ENCODE measurements at places on chromosomes 2 and 18.

- peak; percentile 56 for DNase-seq
Observed at GRCh38 chr2:230441227-230441897, 25.4 kb downstream of the SP100 start.

GRCh38 chr2:140597836-140598235 is 1533.0 kb downstream of the LRP1B start:
- no peak for DNase-seq

DNA sequence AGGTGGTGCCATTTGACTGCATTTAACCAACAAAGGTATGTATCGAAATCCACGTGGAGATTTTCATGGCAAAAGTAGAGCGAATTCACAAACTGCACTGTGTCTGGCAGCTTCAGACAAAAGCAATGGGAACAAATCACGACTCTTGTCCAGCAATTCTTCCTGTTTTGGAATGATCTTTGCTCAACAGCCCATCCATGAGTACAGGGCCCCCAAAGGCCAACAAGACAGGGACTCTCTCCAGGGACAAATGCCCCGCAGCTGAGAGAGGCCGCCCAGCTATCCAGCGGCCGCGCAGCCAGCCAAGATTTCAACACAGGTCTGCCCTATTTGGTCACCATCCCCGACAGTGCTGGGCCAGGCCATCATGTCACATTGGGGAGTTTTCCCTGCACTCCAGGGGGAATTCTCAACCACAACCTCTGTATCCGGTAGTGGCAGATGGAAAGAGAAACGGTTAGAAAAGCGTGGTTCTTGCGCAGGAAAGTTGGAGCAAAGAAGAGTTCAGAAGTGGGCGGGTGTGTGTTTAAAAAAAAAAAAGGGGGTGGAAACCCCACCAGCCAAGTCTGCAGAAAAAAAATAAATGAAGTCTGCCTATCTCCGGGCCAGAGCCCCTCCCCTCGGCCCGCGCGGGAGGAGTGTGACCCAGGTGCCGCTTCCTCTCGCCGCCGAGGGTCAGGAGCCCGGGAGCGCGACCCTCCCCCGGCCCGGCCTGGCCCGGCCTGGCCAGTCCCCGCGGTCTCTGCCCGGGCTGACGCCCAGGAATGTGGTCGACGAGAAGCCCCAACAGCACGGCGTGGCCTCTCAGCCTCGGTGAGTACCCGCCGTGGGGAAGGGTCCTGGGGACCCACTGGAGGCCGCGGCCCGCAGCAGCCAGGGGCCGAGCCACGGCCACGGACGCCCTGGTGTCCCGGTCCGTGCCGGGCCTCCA is at the start of gene GYPC:
GYPC (plus strand) TSS at position 659 of the 931 bp plus-strand sequence; CDS start at position 765, 106 bp downstream.
- DNase-seq = peak; percentile 80

GRCh38 chr18:57209713-57210106 is 62.8 kb downstream of the BOD1L2 start:
- no peak for DNase-seq

GRCh38 chr2:226943862-226944620 is 108.2 kb downstream of the RHBDD1 start:
- no peak for DNase-seq

DNA sequence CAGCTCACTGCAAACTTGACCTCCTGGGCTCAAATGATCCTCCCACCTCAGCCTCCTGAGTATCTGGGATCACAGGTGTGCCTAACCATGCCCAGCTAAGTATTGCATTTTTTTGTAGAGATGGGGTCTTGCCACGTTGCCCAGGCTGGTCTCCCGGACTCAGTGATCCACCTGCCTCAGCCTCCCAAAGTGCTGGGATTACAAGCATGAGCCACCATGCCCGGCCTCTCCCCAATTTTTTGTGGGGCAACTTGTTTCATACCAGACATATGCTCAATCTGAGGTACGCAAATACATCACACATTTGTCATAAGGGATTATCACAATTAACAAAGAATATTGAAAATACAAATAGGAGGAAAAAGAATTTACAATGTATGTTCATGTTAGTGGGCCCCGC is 27.7 kb downstream of the LGALSL start:
- DNase-seq = no peak

DNA sequence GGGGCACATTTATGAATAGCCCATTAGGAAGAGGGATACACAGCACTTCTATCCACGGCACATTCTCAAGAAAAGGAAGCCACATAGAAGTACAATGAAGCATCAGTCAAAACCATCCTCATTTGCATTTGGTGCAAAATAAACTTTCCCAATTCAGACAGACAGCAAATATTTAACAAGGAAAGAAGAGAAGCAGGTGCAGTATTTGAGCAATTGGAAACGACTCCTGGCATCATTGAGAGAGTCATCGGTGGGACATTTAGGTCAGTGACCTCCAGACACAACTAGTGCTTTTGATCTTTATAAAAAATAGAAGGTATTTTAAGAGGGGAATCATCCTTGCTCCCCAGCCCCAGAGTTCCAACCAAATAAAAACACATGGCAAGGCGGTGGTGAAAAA is 118.0 kb downstream of the MREG start:
- no peak for DNase-seq

- peak; percentile 10 for DNase-seq
Observed at GRCh38 chr2:217286833-217287232, 427.0 kb upstream of the TNP1 start.

DNA sequence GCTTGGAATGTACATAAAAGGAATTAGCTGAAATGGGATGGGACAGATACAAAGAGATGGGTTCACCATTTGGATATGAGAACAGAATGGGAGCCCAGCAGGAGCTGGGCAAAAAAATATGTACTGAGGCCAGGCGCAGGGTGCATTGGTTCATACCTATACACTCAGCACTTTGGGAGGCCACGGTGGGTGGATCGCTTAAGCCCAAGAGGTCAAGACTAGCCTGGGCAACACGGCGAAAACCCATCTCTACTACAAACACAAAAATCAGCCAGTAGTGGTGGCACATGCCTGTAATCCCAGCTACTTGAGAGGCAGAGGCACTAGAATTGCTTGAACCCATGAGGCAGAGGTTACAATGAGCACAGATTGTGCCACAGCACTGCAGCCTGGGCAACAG is 30.4 kb downstream of the SCN7A start:
- DNase-seq = no peak

GRCh38 chr2:111618226-111618977 is 265.6 kb downstream of the ANAPC1 start:
- DNase-seq = peak; percentile 79

DNA sequence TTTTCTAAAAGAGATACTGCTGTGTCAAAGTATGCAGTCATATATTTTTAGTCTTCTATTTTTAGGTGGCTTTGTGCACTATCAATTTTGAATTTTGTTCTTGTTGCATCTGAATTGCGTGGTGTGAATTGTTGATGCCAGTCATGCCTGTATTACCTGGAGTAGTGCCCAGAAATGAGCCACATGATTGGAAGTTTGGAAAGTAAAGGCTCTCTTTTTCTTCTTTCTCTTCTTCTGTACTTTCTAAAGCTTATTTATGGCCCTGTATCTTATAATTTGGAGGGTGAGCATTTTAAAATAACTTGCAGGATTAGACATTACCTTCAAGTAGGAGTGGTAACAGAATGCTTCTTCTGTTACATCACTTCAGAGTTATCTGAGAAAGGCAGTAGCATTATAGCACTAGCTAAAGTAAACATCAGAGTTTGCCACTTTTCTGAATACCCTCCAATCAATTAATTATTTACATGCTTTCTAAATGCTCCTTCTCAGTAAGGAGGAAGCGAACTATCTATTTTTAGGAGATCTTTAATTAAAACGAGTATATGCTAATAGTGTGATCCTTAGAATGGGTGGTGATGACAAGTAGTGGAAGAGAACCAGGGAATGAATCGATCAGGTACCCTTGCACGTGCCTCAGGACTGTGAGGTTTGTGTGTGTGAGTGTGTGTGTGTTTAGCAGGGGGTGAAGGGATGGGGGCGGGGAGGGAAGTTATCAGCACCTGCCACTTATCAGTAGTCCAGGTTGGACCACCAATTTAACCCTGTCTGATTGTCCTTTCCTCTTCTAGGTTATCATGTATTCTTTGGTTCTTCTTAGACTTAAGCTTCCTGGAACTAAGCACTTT is 112.5 kb downstream of the MAP3K20 start:
- DNase-seq = peak; percentile 79

DNA sequence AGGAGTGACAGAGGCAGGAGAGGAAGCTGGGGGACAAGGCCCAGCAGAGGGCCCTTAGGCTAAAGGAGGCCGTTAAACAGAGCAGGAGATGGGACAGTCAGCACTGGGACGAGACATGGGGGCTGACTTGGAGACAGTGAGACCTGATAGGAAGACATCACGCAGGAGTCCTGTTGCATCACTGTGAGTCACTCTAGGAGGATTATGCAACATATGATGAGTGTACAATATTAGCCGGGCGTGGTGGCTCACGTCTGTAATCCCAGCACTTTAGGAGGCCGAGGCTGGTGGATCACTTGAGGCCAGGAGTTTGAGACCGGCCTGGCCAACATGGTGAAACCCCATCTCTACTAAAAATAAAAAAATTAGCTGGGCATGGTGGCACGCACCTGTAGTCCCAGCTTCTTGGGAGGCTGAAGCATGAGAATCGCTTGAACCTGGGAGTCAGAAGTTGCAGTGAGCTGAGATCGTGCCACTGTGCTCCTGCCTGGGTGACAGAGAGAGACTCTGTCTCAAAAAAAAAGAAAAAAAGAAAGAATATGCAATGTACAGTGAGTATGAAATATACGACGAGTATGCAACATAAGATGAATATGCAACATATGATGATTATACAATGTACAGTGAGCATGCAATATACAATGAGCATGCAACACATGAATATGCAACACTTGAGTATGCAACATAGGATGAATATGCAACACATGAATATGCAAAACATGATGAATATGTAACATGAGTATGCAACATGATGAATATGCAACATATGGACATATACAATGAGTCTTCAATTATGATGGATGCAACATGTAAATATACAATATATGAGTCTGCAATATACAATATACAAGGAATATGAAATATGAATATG is 83.3 kb upstream of the ID2 start:
- peak; percentile 87 for DNase-seq

GRCh38 chr18:13452871-13453680 is 234.5 kb downstream of the LDLRAD4 start:
- DNase-seq = no peak

- DNase-seq = no peak
Observed at GRCh38 chr2:69998761-69999160, 37.3 kb upstream of the ASPRV1 start.

DNA sequence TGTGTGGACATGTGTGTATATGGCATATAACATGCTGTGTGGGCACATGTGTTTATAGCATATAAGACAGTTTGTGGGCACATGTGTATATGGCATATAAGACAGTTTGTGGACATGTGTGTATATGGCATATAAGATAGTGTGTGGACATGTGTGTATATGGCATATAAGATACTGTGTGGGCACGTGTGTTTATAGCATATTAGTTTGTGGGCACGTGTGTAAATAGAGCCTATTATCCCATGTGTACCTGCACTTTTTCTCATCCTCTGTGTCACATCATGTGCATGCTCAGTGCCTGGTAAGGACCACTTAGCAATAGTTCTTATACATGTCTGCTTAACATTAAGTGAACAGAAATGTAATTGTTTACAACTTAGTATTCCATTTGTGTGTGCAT is 45.2 kb downstream of the TPO start:
- DNase-seq = no peak

GRCh38 chr2:240811346-240812300 is 8.4 kb downstream of the KIF1A start:
- DNase-seq = no peak

DNA sequence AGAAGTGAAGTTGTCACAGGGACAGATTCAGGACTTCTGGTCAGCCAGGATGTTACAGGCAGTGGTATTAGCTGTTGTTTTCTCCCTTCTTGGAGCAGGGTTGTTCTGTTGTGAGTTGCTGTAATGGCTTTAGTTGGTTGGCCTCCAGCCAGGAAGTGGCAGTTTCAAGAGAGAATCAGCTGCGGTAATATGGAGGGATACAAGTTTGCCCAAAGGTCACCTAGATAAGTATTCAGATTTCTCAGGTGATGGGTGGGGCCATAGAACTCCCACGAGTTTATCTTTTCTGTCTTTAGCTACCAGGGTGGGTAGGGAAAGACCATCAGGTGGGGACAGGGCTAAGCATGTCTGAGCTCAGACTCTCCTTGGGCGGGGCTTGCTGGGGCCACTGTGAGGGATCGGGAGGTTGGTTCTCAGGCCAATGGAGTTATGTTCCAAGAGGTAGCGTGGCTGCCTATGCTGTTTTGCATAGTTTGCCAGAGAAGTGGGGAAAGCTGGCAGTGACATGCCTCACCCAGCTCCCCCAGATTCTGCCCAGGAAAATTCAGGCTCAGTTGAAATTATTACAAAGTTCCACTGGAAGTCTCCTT is 640.4 kb upstream of the CHAC2 start:
- no peak for DNase-seq

DNA sequence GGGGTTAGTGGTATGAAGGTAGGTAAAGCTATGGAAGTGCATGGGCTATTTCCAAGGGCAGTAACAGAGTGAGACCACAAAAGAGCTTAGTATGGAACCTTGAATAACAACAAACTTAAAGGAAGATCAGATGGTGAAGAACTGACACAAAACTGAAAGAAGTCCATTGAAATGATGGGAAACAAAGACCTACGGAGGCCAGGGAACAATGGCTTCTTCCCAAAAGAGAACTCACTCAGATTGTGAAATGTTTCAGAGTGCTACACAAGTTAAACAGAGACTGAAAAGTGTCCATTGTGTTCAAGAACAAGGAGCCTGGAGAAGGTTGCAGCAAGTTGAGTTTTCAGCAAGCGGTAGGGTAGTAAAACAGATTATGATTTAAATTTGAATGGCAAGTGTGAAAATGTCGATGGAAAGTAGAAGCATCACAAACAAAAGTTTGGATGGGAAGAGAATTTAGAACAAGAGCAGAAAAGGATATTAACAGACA is 700.0 kb upstream of the NXPH2 start:
- DNase-seq = no peak

GRCh38 chr18:3458952-3459853 is 9.2 kb downstream of the TGIF1 start:
- DNase-seq = no peak

- DNase-seq = peak; percentile 21
Observed at GRCh38 chr2:132400169-132400900, 16.3 kb upstream of the GPR39 start.

DNA sequence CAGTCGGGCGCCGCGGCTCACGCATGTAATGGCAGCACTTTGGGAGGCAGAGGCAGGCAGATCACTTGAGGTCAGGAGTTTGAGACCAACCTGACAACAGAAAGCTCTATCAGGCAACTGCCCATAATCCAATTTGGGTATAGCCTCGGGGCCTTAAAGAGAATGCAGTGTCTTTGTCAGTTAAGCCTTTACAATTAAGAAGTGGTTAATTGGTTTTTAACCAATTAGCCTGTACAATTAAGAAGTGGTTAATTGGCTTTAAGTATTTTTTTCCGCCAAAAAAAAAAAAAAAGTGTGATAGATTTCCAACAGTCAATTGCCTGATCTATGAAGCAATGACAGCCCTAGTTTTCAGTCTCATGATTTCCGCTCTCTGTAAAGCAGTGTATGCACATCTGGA is 74.6 kb upstream of the NARS1 start:
- DNase-seq = no peak

DNA sequence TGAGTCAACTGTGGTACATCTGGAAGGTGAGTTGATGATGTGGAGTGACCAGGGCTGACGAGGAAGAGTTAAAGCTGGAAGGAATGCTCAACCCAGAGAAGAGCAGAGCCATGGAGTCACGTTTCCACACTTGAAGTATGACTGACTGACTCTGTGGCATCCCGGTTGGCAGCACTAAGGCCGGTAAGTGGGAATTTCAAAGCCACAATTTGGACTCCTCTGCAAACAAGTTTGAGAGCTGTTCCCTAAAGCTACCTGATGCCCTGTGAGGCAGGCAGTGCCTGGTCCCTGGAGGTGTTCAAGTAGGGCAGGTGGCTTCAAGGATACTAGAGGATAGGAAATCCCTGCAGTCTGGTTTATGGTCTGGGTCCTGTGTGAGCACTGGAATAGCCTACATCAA is 69.3 kb upstream of the ITGB6 start:
- DNase-seq = peak; percentile 30

Measured in foreskin fibroblast (primary cell).